ENCODE measurements at places on chromosomes 6 and 20.

GRCh38 chr20:16271450-16271849 is 301.8 kb downstream of the KIF16B start:
- DNase-seq, result no peak

GRCh38 chr6:108463784-108464183 is 96.9 kb upstream of the FOXO3 start:
- no peak for DNase-seq

DNA sequence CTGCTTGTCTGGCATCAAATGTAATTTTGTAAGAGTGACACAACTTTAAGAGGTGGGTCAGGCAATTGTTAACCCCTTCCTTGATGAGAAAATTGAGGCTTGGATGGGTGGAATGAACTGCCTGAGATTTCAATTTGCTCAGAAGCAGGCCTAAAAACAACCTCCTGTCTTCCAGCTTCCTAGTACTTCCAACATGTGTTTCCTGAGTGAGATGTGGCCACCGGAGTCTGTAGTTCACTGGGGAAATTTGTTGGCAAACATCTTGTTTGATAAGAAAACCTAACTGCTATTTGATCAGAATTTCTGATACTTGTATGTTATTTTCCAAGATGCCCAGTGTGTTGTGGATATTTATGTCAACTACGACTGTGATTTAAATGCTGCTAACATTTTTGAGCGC is 51.3 kb downstream of the ARFGEF2 start:
- no peak for DNase-seq

DNA sequence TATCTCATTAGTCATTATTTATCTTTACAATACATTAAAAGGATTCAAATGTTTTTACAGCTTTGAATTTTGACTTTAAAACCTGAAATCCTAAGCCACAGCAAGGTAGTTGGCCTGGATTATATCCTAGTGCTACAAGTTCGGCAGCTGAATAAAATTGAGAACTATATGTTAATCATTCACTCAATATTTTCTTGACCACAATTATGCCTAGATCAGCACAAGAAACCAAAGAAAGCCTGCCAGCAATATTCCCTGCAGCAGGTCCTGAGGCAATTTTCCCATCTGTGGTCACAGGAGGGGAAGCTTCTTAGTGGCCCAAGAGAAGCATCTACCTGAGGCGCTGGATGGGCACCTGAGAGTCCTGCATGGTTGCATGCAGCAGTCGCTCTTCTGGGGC is 183.5 kb downstream of the GMDS start:
- DNase-seq, result no peak

GRCh38 chr20:2865630-2866029 is 7.7 kb upstream of the PTPRA start:
- no peak for DNase-seq

DNA sequence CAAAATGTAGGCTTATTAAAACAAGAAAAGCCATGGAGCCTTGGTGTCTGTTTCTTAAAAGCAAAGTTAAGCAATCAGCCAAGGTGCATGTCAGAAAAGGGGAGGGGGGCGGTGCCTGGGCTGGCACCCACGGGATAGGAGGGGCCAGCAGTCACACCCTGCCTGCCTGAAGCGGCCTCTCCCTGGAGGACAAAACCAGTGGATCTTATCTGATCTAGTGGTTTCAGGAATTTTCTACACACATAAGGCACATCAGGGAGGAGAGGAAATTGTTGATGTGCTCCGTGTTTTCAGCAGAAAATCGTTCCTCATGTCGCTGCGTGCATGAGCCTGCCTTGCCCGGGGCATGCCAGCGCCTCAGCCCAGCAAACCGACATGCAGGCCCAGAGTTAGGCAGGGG is 276.4 kb downstream of the TAF4 start:
- no peak for DNase-seq

GRCh38 chr6:3209114-3210023 is 18.1 kb downstream of the TUBB2B start:
- no peak for DNase-seq

DNA sequence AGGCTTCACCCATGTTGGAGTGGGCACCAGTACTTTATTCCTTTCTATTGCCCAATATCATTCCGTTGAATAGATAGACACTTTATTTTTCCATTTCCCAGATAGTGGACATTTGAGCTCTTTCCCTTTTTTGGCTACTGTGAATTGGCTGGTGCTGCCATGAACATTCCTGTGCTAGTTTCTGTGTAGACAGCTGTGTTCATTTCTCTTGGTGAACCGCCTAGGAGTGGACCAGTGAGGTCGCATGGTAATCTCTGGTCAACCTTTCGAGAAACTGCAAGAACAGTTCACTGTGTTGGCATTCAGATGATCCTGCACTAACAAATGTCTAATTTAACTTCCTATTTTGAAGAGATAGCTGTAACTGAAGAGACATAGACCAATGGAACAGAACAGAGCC is 58.6 kb downstream of the RAMACL start:
- DNase-seq, result no peak

DNA sequence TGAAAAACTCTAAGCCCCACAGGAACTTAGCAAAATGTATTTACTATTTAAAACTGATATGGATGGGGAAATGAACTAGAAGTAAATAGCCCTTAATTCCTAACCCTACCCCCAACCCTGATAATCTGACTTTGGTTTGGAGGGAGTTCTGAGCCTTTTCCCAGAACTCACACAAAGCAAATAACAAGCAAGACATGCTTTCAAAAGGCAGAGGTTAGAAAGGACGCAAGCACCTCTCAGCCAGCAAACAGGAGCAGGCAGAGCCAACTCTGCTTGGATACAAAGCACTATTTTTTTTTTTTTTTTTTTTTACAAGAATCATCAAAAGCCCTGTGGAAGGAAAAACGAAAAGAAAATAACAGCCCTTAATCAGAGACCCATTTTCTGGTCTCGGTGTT is 58.7 kb downstream of the SLC22A23 start:
- no peak for DNase-seq

GRCh38 chr6:141531040-141531439 is 601.7 kb upstream of the GJE1 start:
- no peak for DNase-seq

DNA sequence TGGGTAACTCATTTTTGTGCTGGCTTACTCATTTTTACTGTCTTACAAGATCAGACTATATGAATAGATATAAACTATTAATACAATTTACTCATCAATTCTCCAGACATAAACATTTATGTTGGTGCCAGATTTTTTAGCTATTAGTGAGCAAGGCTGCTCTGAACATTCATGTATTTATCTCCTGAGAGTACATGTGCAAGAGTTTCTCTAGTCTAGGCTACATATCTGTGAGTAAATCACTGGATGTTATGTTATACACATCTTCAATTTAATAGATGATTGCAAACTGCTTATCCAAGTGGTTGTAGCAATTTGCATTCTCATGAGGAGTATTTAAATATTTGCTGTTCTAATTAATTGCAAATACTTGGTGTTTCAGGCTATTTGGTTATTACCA is 687.1 kb downstream of the PTPRT start:
- DNase-seq, result no peak

- DNase-seq, result no peak
These were observed 209.7 kb upstream of the TENT5A start for GRCh38 chr6:81962198-81962597.

- DNase-seq, result no peak
These were observed 34.2 kb downstream of the DTNBP1 start for GRCh38 chr6:15628499-15629131.

- DNase-seq, result no peak
These were observed at the start of gene BHLHE23 for GRCh38 chr20:63006540-63007359. Gene BHLHE23, minus strand, starts transcription at chr20:63006964. Its CDS starts 190 bp downstream, at chr20:63006774.

DNA sequence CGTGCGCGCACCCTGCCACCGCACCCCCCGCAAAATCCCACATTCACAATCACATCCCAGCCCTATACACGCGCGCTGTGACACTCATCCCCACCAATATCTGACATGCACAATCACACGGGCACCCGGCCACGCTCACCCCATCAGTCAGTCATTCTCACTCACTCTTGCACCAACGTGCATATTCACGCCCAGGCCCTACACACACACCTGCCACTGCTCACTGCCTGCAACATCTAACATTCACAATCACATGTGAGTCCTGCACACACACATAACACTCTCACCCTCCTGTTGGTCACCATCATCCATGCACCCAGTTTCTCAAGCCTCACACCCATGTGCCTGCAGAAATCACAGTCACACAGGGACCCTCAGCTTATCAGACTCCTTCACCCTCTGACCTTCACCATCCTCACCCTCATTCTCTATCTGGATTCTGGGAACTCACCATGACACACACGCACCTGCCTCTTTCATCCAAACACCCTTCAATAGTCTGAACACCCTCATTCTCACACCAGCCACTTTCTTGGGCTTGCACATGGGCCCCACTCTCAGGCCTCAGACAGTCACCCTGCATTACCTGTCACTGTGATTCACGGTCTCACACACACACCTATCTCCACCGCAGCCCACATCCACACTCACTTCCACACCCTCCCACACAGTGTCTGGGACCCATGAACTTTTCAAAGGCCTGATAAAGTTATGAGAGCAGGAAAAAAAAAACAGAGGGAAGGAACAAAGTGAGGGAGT is 748 bp upstream of the ATP9A start:
- no peak for DNase-seq

DNA sequence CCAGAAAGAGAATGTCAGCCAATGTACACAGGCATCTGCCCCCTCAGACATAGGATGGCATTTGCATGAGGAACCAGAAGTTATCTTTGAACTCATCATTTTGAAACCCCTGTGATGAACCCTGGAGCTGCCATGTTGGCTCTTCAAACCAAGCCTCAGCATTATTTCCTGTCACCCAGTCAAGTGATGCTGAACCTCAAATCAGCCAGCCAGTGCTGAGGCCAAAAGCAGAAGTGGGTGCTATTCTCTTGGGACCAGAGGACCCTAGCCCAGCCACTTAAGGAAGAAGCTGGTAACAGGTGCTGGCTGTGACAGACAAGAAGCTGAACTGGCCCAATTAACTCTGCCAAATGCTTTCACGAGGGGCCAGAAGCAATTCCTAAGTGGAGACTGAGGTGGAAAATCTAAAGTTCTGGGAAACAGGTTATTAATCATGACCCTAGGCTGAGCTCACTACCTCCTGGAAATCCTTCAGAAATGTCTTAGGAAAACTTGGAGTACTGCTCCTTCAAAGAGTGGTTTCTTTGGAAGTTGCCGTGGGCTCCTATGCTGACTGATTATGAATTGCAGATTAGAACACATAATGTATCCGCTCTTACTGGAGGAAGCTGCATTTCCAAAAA is 4.0 kb downstream of the PKIG start:
- DNase-seq, result no peak

- DNase-seq, result no peak
These were observed 86.1 kb downstream of the MAP7 start for GRCh38 chr6:136464148-136464547.

- DNase-seq, result no peak
These were observed 27.0 kb downstream of the DNAAF9 start for GRCh38 chr20:3380228-3381070.

Data from central memory CD4-positive, alpha-beta T cell (primary cell).